ENCODE measurements at places on chromosomes 13 and 19. TPM values are rescaled to one million over a fixed set of nuclear protein-coding genes. Genes with fewer than 3 reads are reported as not detected.
A peak's percentile ranks its signal among the peaks of the same experiment; 100 is the strongest.

- no peaks in the 10 kb centered on the region for H3K36me3 ChIP-seq
- no peak overlapping the region for H3K27ac ChIP-seq
- peaks cover 2% of the 10 kb centered on the region for H3K27me3 ChIP-seq
- no peak overlapping the region for H3K4me3 ChIP-seq
- DNase-seq = no peak
Measured at GRCh38 chr13:108621462-108621861, 7.9 kb upstream of the MYO16 start.

- no peaks in the 10 kb centered on the region for H3K27me3 ChIP-seq
- peak overlapping the region; percentile 43 for H3K27ac ChIP-seq
Measured at GRCh38 chr19:39916851-39917396, 17.5 kb downstream of the FCGBP start.

DNA sequence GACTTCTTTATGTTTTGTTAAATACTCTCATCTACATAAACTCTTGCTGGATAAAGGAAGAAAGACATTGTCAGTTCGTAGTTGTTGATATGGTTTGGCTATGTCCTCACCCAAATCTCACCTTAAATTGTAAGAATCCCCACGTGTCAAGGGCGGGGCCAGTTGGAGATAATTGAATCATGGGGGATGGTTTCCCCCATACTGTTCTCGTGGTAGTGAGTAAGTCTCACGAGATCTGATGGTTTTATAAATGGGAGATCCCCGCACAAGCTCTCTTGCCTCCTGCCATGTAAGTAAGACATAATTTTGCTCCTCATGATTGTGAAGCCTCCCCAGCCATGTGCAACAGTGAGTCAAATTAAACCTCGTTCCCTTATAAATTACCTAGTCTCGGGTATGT lies 3.6 kb downstream of the ADGRE1 start:
- DNase-seq = peak; percentile 73
- peaks cover 50% of the 10 kb centered on the region for H3K36me3 ChIP-seq
- peak overlapping the region; percentile 89 for H3K27ac ChIP-seq
- H3K4me1 ChIP-seq = peaks cover 80% of the 10 kb centered on the region

GRCh38 chr13:109592770-109593169 lies 193.6 kb downstream of the IRS2 start:
- H3K4me1 ChIP-seq = no peaks in the 10 kb centered on the region
- H3K27me3 ChIP-seq = peaks cover 5% of the 10 kb centered on the region
- no peak for DNase-seq

DNA sequence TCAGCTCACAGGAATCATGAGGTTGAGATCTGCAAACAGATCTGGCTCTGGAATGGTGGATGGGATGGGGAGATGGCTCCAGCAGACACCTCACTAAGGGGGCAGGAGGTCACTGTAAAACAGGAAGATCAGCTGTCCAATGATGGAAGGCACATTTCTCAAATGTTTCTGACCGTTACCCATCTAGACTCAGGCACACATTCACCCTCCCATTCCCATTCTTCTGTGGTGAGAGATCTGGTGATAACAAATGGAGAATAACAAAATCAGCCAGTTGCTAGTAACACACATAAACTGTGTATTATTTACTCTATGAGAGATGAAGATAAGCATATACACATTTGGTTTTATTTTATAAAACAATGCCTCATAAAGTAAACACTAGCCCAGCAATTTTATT lies 235.9 kb downstream of the TSHZ3 start:
- H3K27ac ChIP-seq = no peak overlapping the region
- no peaks in the 10 kb centered on the region for H3K36me3 ChIP-seq
- no peak overlapping the region for H3K4me3 ChIP-seq

DNA sequence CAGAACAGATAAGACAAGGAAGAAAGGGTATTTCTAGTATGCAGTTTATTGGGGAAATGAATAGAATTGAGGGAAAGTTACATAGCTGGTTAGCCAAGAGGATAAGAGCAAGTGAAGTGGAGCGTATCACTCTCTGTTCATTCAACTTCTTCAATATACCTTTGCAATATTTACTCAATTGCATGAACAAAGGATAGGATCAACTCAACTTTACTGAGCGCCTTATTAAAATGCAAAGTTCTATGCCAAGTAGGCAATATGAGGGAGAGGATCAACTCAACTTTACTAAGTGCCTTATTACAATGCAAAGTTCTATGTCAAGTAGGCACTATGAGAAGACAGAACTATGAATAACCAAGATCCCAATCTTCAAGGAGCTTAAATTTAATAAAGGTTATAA lies 43.9 kb downstream of the ZC3H13 start:
- no peaks in the 10 kb centered on the region for H3K27me3 ChIP-seq
- peaks cover 7% of the 10 kb centered on the region for H3K4me1 ChIP-seq
- peaks cover 35% of the 10 kb centered on the region for H3K36me3 ChIP-seq
- H3K27ac ChIP-seq = no peak overlapping the region

GRCh38 chr19:15623711-15624318 lies 8.8 kb downstream of the CYP4F8 start:
- DNase-seq = peak; percentile 32
- no peaks in the 10 kb centered on the region for H3K4me1 ChIP-seq
- no peaks in the 10 kb centered on the region for H3K36me3 ChIP-seq
- peaks cover 15% of the 10 kb centered on the region for H3K27me3 ChIP-seq

- no peak for DNase-seq
- H3K4me3 ChIP-seq = no peak overlapping the region
- H3K27me3 ChIP-seq = no peaks in the 10 kb centered on the region
- no peaks in the 10 kb centered on the region for H3K4me1 ChIP-seq
- H3K36me3 ChIP-seq = no peaks in the 10 kb centered on the region
Measured at GRCh38 chr13:33999811-34000605, 182.1 kb downstream of the RFC3 start.

DNA sequence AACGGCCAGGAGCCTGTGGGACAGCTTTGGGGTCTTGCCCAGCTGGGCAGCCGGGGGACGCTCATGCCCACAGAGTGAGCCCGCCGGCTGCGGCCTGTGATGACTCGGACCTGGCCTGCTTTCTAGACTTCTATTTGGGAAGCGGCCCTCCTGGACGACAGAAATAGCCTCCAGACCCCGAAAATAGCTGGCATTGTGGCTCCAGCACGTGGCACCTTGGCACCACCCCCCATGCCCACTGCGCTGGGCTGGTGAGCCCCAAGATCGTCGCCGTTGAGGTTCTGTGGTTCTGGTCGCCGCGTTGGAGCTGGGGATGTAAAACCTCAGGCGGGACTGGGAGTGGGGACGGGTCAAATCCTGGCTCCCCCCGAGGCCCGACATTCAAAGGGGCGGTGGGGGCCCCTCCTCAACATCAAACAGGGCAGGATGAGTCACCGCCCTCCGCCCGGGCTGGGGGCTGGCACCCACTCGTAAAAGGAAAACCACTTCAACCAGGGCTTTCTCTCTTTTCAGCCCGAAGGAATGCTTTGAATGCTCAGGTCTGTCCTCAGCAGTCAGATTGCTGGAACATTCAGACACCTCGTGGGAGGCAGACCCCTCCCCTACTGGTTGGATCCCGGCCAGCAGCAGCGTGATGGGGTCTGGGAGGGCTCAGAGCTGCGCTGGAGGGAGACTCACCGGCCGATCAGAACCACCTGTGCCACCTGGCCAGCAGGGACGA lies 42.1 kb downstream of the GADD45B start:
- no peak overlapping the region for H3K4me3 ChIP-seq
- H3K27ac ChIP-seq = no peak overlapping the region
- no peaks in the 10 kb centered on the region for H3K36me3 ChIP-seq
- no peak for DNase-seq
- peaks cover 8% of the 10 kb centered on the region for H3K4me1 ChIP-seq

DNA sequence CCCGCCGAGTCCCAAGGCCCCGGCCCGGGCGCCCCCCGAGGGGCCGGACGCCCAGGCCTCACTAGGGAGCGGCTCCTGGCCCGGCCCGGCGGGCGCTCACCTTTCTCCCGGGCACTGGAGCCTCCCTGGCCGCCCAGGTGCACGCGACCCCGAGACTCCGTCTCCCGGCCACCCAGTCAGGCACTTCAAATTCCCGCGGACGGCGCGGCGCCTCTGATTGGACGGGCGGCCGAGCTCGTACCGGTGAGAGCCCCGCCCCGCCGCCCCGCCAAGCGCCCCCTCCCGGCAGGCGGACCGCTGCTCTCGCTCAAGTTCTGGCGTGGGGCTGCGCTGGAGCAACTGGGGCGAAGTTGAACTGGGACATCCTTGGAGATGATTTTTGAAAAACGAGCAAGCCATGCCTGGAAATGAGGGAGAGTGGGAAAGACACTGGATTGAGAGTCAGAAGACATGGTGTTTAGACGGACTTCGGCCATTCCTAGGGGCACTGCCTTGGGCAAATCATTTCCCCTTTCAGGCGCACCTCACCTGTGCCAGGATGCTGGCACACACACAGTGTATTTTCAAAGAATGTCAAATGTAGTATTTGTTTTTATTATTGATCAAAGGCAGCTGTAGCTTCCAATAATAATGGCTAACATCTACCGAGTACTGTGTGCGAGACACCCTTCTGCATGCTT lies 485.3 kb downstream of the UQCRFS1 start:
- H3K36me3 ChIP-seq = no peaks in the 10 kb centered on the region
- H3K27me3 ChIP-seq = peaks cover 35% of the 10 kb centered on the region
- H3K4me1 ChIP-seq = peaks cover 2% of the 10 kb centered on the region
- DNase-seq = peak; percentile 29
- no peak overlapping the region for H3K27ac ChIP-seq
- no peak overlapping the region for H3K4me3 ChIP-seq

GRCh38 chr19:12450844-12451243 lies 10.0 kb upstream of the ZNF443 start:
- H3K36me3 ChIP-seq = peaks cover 17% of the 10 kb centered on the region
- DNase-seq = no peak
- no peaks in the 10 kb centered on the region for H3K27me3 ChIP-seq
- H3K4me3 ChIP-seq = no peak overlapping the region

GRCh38 chr13:30856005-30856790 lies 49.9 kb upstream of the MEDAG start:
- H3K4me1 ChIP-seq = no peaks in the 10 kb centered on the region
- no peak overlapping the region for H3K4me3 ChIP-seq
- H3K27me3 ChIP-seq = peaks cover 1% of the 10 kb centered on the region
- H3K27ac ChIP-seq = no peak overlapping the region

DNA sequence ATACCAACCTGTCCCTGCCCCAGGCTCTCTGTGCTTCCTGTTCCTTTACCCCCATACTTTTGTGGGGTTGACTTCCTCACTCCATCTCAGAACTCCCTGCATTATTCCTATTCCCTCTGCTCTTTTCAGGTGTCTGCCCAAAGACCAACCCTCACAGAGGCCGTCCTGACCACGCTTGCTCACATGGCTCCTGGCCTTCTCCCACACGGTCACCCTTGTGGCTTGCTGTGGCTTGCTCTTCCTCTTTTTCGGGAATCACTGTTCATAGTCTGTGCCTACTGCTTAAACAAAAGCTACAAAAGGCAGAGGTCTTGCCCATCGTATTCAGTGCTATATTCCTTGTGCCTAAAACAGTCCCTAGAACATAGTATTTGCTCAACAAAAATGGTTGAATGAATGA lies 25.2 kb upstream of the ARGLU1 start:
- no peak overlapping the region for H3K4me3 ChIP-seq
- no peaks in the 10 kb centered on the region for H3K36me3 ChIP-seq
- peaks cover 23% of the 10 kb centered on the region for H3K27me3 ChIP-seq
- no peak overlapping the region for H3K27ac ChIP-seq

- H3K4me1 ChIP-seq = no peaks in the 10 kb centered on the region
- no peak overlapping the region for H3K27ac ChIP-seq
- DNase-seq = no peak
- H3K36me3 ChIP-seq = no peaks in the 10 kb centered on the region
- H3K4me3 ChIP-seq = no peak overlapping the region
Measured at GRCh38 chr13:109734002-109734785, 52.2 kb downstream of the IRS2 start.

DNA sequence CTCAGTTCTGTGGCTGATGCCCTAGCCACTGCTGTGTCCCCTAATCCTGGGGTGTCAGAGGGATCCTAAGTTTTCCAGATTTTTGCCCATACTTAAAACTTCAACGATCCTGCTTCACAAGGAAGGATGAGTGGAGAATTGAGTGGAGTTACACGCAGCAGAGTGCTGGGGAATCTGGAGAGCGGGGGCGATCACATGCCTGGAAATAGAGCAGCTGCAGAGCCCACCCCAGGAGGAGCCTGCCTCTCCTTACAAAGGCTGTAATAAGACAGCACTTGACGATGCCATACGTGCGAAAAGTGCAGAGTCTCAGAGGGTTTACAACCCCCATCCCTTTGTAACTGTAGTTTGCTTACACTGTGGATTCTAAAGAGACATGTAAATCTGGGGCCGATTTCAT lies 40.6 kb downstream of the SUGP2 start:
- no peaks in the 10 kb centered on the region for H3K27me3 ChIP-seq
- H3K27ac ChIP-seq = no peak overlapping the region
- peaks cover 20% of the 10 kb centered on the region for H3K36me3 ChIP-seq
- DNase-seq = no peak
- H3K4me3 ChIP-seq = no peak overlapping the region

DNA sequence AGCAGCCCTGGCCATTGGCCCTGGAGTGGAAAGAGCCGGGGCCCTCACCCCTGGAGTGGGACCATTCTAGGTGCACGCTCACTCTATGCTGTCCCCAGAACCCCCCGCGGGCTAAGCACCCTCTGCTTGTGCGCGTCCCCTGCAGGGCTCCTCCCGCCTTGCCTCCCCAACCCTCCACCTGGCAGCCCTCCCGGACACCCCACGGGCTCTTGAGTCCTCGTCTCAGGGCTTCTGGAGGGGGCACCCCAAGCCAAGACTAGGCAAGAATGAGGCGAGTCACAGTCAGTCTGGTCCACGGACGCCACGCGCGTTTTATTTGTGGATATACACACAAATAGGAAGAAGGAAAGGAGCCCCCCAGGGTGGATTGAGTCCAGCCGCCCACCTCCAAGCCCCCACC lies 7.0 kb upstream of the TMEM161A start:
- no peak overlapping the region for H3K27ac ChIP-seq
- peaks cover 5% of the 10 kb centered on the region for H3K36me3 ChIP-seq
- no peak for DNase-seq

- DNase-seq = no peak
- no peaks in the 10 kb centered on the region for H3K36me3 ChIP-seq
- H3K27ac ChIP-seq = no peak overlapping the region
- no peaks in the 10 kb centered on the region for H3K27me3 ChIP-seq
- no peak overlapping the region for H3K4me3 ChIP-seq
Measured at GRCh38 chr13:76790526-76790925, 95.7 kb downstream of the KCTD12 start.

- H3K36me3 ChIP-seq = peaks cover 12% of the 10 kb centered on the region
- H3K4me1 ChIP-seq = no peaks in the 10 kb centered on the region
- H3K27ac ChIP-seq = no peak overlapping the region
- no peaks in the 10 kb centered on the region for H3K27me3 ChIP-seq
- no peak overlapping the region for H3K4me3 ChIP-seq
- no peak for DNase-seq
Measured at GRCh38 chr19:38713227-38713649, 31.0 kb downstream of the CAPN12 start.

GRCh38 chr19:41872775-41873647 lies 4.1 kb upstream of the CD79A start:
- peak; percentile 84 for DNase-seq
- peaks cover 40% of the 10 kb centered on the region for H3K36me3 ChIP-seq
- H3K4me1 ChIP-seq = peaks cover 84% of the 10 kb centered on the region
- peak overlapping the region; percentile 88 for H3K27ac ChIP-seq

Gene KXD1
- total RNA-seq = 170 TPM

Gene ADGRE1
- 6.0 TPM for total RNA-seq

Gene ZNF439
- total RNA-seq = 11.4 TPM

Gene C1QTNF9
- not detected for total RNA-seq
